Smooth muscle cell of the umbilical artery (primary cell): ENCODE measurements at places on chromosomes 2 and 18. TPM values are rescaled to one million over a fixed set of nuclear protein-coding genes. Genes with fewer than 3 reads are reported as not detected.

ASAP2 gene
- total RNA-seq, result 30.6 and 79.5 TPM in 2 replicates

SKOR2 gene
- total RNA-seq, result not detected in 2 replicates

SPR gene
- total RNA-seq, result 24.2 and 35.9 TPM in 2 replicates

FER1L5 gene
- 0.32 and 0.59 TPM in 2 replicates for total RNA-seq

REG3G gene
- total RNA-seq, result not detected in 2 replicates

CLHC1 gene
- 14.0 and 16.5 TPM in 2 replicates for total RNA-seq

OSR1 gene
- total RNA-seq, result 1.2 and 1.8 TPM in 2 replicates

SMYD1 gene
- total RNA-seq, result not detected in 2 replicates

NEB gene
- total RNA-seq, result 1.2 and 1.5 TPM in 2 replicates

LDLRAD4 gene
- 4.1 and 42.2 TPM in 2 replicates for total RNA-seq

MFSD2B gene
- 0.05 TPM in 1 of 2 replicates, not detected in the other for total RNA-seq

MRO gene
- 0.30 and 1.6 TPM in 2 replicates for total RNA-seq

PSTPIP2 gene
- total RNA-seq, result 7.1 and 16.7 TPM in 2 replicates

FAM161A gene
- 2.4 and 2.5 TPM in 2 replicates for total RNA-seq

CFAP210 gene
- not detected in 2 replicates for total RNA-seq

GCA gene
- total RNA-seq, result 11.0 and 11.5 TPM in 2 replicates

ITPRIPL1 gene
- total RNA-seq, result 0.30 and 1.5 TPM in 2 replicates

CERKL gene
- total RNA-seq, result 0.18 TPM in 1 of 2 replicates, not detected in the other

SERPINB12 gene
- not detected in 2 replicates for total RNA-seq

SRD5A2 gene
- total RNA-seq, result not detected in 2 replicates

GREB1 gene
- total RNA-seq, result 0.59 and 0.83 TPM in 2 replicates

ITGA6 gene
- 14.3 and 71.0 TPM in 2 replicates for total RNA-seq

CHRNG gene
- total RNA-seq, result not detected in 2 replicates

RAX gene
- total RNA-seq, result not detected in 2 replicates

RBKS gene
- total RNA-seq, result 0.69 and 1.5 TPM in 2 replicates

CYRIA gene
- 0.30 and 0.51 TPM in 2 replicates for total RNA-seq

RAPH1 gene
- total RNA-seq, result 22.3 and 78.8 TPM in 2 replicates

FAM98A gene
- 68.0 and 126 TPM in 2 replicates for total RNA-seq

NEU2 gene
- total RNA-seq, result not detected in 2 replicates

TUBA3D gene
- total RNA-seq, result not detected in 2 replicates

TCF23 gene
- not detected in 2 replicates for total RNA-seq

GALR1 gene
- not detected in 2 replicates for total RNA-seq

CPLX4 gene
- total RNA-seq, result not detected in 2 replicates

CYTIP gene
- 0.30 TPM in 1 of 2 replicates, not detected in the other for total RNA-seq

ANKRD23 gene
- total RNA-seq, result 1.2 and 1.7 TPM in 2 replicates

CCBE1 gene
- 0.59 and 19.1 TPM in 2 replicates for total RNA-seq

CCDC74A gene
- total RNA-seq, result 8.3 and 11.1 TPM in 2 replicates

HOXD11 gene
- total RNA-seq, result 7.8 and 15.7 TPM in 2 replicates

GRB14 gene
- 0.30 and 1.7 TPM in 2 replicates for total RNA-seq

IL1F10 gene
- total RNA-seq, result not detected in 2 replicates

ZNF513 gene
- total RNA-seq, result 9.8 and 11.6 TPM in 2 replicates

KLHL41 gene
- total RNA-seq, result 0.28 and 0.30 TPM in 2 replicates

ARL5A gene
- total RNA-seq, result 74.2 and 123 TPM in 2 replicates

COL4A3 gene
- under 0.01 TPM in 1 of 2 replicates, not detected in the other for total RNA-seq

CTDP1 gene
- 24.3 and 31.0 TPM in 2 replicates for total RNA-seq
